HuH-7.5 (cell line): ENCODE measurements at places on chromosomes 7 and 10.

DNA sequence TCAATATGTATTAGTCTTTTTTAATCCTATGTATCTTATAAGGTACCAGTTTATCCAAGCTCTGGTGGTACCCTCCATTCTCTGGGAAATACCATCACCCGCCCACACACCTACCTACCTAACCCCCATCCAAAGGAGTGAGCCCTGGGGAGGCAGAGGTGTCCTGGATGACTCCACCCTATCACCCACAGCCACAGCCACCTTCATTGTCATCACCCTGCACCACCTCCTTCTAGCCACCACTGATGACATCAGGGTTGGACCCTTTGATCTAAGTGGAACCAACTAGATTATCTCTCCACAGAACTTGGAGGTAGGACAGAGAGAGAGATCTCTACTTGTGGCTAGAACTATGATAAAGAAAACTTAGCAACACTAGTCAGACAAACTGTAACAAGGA, 259.4 kb downstream of the PARD3 start:
- no peak for DNase-seq

- no peak for DNase-seq
These were observed 37.7 kb upstream of the FAM3C start for GRCh38 chr7:121433775-121434174.

GRCh38 chr10:63738410-63738809, 217.2 kb downstream of the REEP3 start:
- no peak for DNase-seq

GRCh38 chr7:1567896-1568510, 1.8 kb downstream of the PSMG3 start:
- no peak for DNase-seq

DNA sequence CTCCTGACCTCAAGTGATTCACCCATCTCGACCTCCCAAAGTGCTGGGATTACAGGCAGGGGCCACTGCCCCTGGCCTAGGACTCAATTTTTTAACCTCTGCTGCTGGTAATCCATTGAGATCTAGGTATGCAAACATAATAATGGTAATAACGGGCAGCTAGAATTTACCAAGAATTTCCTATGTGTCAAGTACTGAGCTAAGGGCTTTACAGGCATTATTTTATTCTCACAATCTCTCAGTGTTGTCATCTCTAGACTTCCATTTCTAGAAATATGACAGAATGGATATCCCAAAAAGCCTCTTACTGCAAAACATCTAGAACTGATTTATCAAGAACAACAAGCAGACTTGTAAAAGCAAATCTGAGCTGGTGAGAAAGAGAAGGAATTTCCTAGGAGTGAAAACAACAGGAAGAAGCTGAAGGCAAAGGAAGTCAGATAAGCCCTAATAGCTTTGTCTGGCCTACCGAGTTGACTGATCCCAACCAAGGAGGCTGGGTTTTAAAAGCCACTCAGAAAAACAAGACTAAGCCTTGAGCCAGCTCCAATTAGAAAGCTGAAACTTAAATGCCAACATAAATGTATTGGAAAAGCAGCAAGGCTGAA, 70.6 kb downstream of the CCDC71L start:
- no peak for DNase-seq

- DNase-seq = no peak
These were observed 19.4 kb downstream of the SPAM1 start for GRCh38 chr7:123944395-123944794.

DNA sequence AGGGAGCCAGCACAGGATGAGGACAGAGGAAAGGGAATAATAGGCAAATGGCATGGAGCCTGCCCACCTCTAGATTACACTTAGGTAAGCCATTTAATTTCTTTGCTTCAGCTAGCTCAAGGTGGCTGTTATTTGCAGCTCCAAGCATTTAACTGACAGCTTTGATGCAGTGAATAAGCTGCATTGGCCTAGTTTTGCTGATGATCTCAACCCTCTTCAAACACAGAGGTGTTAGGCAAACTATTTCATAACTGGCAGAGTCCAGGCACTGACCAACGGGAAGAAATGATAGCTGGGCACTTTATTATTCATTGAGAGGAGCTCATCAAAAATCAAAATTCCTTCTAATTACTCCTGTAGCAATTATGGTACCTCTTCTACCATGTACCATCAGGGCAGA, 317.4 kb downstream of the BMPER start:
- no peak for DNase-seq

DNA sequence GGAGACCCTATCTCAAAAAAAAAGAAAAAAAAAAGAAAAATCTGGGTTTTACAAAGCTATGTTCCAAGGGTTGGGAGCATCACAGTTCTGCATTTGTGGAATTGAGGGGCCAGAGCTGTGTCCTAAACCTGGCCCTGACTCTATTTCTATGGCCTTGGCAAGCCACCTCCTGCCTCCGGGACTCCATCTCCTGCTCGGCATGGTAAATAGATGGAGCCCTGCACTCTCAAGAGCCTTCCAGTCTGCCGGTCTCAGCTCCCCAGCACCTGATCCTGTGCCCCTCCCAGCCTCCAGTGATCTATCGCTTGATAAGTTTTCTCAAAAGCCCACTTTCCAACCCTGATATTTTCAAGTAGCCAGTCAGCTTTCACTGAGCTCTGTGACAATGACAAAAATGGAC, 43.0 kb downstream of the KCNH2 start:
- no peak for DNase-seq

DNA sequence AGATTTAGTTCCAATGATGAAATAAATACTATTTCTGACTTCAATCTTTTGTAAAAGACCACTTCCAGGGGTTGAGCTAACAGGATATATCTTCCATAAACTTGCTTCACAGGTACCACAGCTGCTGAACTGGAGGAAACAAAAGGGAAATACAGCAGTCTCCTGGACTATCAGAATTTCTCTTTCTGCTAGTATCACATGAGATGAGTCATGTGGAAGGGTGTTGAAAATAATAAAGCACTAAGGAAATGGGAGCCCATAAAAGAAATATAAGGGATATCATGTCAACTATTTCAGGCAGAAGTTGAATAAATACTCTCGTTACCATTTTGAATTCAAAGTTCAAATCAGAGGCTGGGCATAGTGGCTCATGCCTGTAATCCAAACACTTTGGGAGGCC, 250.3 kb upstream of the NFE2L3 start:
- DNase-seq = no peak

DNA sequence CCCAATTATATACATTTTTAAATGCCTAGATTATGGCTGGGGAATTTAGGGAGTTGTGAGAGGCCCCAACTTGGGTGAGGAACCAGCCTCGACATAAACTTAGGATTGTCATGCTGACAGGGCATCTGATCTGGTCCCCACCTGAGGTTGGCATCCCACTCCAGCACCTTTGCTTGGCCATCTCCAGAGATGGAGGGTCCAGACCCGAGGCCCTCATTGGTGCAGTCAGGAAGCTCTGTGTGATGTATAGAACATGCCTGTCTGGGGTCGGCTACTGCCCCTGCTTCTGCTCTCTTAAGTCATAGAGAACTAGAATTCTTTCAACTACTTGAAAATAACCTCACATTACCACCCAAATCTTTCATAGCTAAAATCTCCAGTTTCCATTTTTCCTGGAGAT, 153.8 kb downstream of the NRF1 start:
- no peak for DNase-seq

- no peak for DNase-seq
These were observed 1212.4 kb upstream of the PHF14 start for GRCh38 chr7:9761224-9761623.

GRCh38 chr10:96325719-96326373, 21.6 kb downstream of the DNTT start:
- DNase-seq = no peak

- DNase-seq = no peak
These were observed 19.0 kb upstream of the CAPZA2 start for GRCh38 chr7:116843378-116843777.

DNA sequence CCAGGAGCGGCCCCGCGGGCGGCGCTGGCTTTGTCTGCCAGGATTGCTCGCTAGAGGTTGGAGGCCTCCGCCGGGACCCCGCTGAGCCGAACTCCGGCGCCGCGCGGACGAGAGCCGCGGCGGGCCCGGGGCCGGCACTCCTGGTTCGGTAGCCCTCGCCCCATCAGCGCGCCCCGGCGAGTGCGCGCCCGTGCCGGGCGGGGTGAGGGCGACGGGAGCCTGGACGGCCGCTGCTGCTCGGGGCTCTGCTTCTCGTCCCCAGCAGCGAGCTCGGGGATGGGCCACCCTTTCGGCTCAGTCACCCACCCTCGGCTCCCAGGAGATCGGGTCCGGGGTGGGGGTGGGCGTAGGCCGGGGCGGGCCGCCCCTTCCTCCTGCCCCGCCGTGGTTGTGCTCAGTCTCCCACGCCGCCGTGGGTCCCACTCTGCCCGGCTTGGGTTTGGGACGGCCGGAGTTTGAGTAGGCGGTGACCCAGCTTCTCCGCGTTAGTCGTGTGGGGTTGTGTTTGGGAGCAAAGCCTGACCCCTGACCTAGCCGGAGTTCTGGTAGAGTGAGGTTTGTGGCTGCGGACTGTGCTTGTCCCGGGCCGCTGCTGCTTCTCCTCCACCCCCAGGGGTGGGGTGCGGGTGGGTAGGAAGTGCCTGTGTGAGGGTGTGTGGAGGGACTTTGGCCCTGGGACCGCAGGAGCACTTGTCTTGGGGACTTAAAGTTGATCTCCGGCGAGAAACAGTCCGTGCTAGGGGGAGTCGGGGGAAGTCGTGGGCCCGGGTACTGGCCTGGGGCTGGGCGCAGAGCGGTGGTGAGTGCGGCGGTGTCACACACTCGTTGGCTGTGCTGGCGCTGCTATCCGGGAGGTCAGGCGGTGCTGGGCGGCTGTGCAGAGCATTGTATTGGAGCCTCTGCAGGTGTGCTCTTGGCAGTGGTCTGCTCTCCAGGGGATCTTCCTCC, 677 bp downstream of the TSPAN14 start:
- peak; percentile 49 for DNase-seq

- DNase-seq = no peak
These were observed 40.4 kb downstream of the GFRA1 start for GRCh38 chr10:116232613-116233012.

GRCh38 chr7:88866265-88866863, 70.8 kb upstream of the TEX47 start:
- no peak for DNase-seq

- no peak for DNase-seq
These were observed 19.2 kb downstream of the SMNDC1 start for GRCh38 chr10:110285501-110285900.

GRCh38 chr7:76054123-76055120, 6.5 kb downstream of the MDH2 start:
- DNase-seq = no peak

DNA sequence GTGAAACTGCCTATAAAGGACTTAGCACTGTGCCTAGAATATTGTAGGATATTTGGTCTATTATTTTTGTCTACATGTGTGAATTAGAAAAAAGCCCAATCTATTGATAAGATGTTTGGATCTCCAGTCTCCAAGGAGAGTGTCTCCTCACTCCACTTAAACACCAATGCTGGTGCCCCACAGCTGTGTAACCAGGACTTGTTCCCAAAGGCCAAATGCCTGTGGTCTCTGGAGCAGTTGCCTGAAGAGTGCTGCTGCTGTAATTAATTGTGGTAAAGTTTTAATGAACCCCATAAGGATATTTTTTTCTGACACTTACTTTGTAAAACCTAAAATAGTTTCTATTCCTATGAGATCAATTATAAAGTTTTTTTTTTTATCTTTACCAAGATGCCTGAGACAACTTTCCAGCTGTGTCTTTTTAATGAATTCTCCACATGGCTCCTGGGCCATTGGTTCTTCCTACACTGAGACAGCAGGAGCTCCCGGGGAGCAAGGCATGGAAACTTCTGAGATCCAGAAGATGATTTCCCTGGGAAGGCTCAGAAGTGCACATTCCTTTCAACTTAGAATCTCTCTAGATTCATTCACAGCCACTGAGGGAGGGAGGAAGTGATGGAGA, 11.2 kb upstream of the OR2A5 start:
- no peak for DNase-seq

- DNase-seq = no peak
These were observed 54.1 kb downstream of the HSPA12A start for GRCh38 chr10:116688241-116688711.

- DNase-seq = no peak
These were observed 212.4 kb upstream of the LRRTM3 start for GRCh38 chr10:66713387-66713786.

GRCh38 chr7:14630048-14630447, 272.5 kb downstream of the DGKB start:
- no peak for DNase-seq

- DNase-seq = no peak
These were observed 93.9 kb downstream of the PPP1R9A start for GRCh38 chr7:95001258-95001657.

GRCh38 chr10:127386606-127387327, 162.3 kb upstream of the NPS start:
- no peak for DNase-seq

- no peak for DNase-seq
These were observed 3.4 kb downstream of the TBX20 start for GRCh38 chr7:35250452-35250851.

DNA sequence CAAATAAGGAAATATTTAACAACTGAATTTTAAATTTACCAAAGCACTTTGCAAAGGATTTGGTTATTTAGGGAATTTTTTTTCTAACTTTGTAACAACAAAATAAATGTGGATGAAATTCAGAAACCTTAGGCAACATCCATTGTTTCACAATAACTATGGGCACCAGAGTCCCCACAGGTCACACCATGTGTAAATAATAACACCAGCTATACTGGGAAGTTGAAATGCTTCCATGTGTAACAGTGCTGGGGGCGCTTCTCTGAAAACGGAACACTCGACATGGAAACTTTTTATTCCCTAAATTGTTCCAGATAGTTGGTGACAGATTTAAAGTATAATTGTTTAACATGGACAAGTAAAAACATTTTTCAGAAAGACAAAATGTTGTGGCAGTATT, 818.6 kb downstream of the TNS3 start:
- no peak for DNase-seq

DNA sequence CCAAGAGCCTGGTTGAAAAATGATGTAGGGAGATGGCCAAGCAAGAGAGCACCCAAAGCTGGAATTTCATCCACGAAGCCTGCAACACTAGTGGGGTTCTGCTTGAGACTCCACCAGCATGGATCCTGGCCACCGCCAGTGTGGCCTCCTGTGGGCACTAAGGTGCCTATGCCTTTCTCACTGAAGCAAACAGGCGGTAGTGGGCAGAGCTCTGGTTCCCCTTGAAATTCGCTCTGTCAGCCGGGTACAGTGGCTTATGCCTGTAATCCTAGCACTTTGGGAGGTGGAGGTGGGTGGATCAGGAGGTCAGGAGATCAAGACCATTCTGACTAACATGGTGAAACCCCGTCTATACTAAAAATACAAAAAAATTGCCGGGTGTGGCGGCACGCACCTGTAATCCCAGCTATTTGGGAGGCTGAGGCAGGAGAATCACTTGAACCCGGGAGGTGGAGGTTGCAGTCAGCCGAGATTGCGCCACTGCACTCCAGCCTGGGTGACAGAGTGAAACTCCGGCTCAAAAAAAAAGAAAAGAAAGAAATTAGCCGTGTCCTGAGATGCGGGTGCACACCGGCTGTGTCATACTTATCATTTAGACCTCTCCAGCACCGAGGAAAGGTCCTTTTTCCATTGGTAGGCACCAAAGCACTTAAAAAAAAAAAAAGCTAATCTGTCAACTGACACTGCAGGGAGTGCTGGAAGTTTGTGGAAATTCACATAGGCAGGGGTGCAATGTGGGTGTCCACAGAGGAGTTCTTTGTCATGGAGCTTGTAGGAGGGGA, 28.3 kb downstream of the CCM2 start:
- no peak for DNase-seq
